ENCODE measurements at places on chromosomes 7 and 10. TPM values are rescaled to one million over a fixed set of nuclear protein-coding genes. Genes with fewer than 3 reads are reported as not detected.

Gene ASB10
- total RNA-seq: not detected

GRCh38 chr10:59284118-59284975 is 78.0 kb downstream of the FAM13C start:
- no peak overlapping the region for H3K27ac ChIP-seq
- no peaks in the 10 kb centered on the region for H3K4me1 ChIP-seq
- peaks cover 84% of the 10 kb centered on the region for H3K27me3 ChIP-seq
- no peak for DNase-seq
- no peaks in the 10 kb centered on the region for H3K36me3 ChIP-seq

DNA sequence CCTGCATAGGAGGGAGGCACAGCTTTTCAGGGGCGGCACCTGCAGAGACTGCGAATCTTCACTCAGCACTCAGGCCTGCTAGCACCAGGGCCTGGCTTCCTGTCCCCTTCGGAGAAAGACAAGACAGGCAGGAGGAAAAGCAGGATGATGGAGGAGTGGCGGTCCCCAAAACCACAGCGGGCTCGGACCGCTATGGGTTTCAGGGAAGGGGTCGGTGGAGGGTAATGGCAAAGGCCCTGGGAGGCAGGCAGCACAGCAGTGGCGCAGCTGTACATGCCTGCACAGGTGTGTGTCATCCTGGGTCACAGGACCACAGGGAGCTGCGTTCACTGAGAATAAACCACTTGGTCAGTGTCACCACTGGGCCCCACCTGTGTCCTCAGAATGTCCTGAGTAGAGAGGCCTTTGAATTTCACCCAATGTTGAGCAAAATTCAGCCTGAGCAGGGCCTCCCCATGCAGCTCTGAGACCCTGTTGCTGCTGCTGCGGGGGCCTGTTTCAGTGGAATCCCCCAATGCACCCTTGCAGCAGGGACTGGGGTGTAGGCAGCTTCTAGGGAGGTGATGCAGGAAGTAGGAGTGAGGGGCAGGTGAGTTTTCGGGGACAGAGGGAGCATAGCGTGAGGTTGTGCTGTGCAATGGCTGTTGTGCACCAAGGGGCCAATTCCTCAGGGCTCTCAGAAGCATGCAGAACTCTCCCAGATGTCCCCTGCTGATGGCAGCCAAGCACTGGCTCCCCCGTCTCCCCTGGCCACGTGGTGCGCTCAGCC is 90.6 kb upstream of the PPP2R2D start:
- H3K27me3 ChIP-seq: peaks cover 48% of the 10 kb centered on the region
- no peak overlapping the region for H3K4me3 ChIP-seq
- no peak for DNase-seq
- H3K27ac ChIP-seq: no peak overlapping the region
- H3K36me3 ChIP-seq: no peaks in the 10 kb centered on the region
- H3K4me1 ChIP-seq: no peaks in the 10 kb centered on the region

- DNase-seq: peak; percentile 49
- H3K36me3 ChIP-seq: no peaks in the 10 kb centered on the region
- no peak overlapping the region for H3K27ac ChIP-seq
These were observed 55.0 kb upstream of the VWDE start for GRCh38 chr7:12458520-12459131.

DNA sequence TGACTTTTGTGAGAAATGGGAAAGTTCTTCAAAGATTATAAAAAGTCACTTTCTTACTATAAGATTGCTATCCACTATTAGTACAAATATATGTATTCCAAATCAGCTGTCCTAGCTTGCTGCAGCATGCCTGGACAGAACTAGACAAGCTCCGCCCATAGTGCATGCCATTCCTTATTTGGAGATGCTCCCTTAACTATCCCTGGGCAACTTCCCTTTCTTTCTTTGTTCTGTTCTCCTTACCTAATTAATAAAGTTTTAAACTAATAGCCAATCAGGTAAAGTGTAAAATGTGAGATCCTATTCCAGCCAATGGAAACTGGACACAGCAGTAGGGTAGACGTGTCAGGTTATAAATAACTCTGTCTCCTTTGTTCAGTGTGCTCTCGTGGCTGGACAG is 281.9 kb downstream of the CAMK1D start:
- no peaks in the 10 kb centered on the region for H3K4me1 ChIP-seq
- no peak for DNase-seq
- no peaks in the 10 kb centered on the region for H3K36me3 ChIP-seq
- no peak overlapping the region for H3K4me3 ChIP-seq

- H3K27me3 ChIP-seq: no peaks in the 10 kb centered on the region
- H3K4me1 ChIP-seq: peaks cover 2% of the 10 kb centered on the region
- no peaks in the 10 kb centered on the region for H3K36me3 ChIP-seq
- H3K27ac ChIP-seq: no peak overlapping the region
- H3K4me3 ChIP-seq: no peak overlapping the region
These were observed 69.6 kb downstream of the CYP26A1 start for GRCh38 chr10:93143281-93143680.

Gene CYP51A1
- 99.5 TPM for total RNA-seq

GRCh38 chr10:97664282-97664850 is 22.7 kb downstream of the AVPI1 start:
- no peak for DNase-seq
- peaks cover 12% of the 10 kb centered on the region for H3K36me3 ChIP-seq
- H3K27ac ChIP-seq: no peak overlapping the region
- H3K27me3 ChIP-seq: no peaks in the 10 kb centered on the region

Gene HABP2
- total RNA-seq: 1.0 TPM

GRCh38 chr7:87624628-87625027 is 3.6 kb upstream of the RUNDC3B start:
- DNase-seq: no peak
- no peak overlapping the region for H3K27ac ChIP-seq
- H3K27me3 ChIP-seq: no peaks in the 10 kb centered on the region
- peaks cover 15% of the 10 kb centered on the region for H3K36me3 ChIP-seq
- H3K4me3 ChIP-seq: no peak overlapping the region
- no peaks in the 10 kb centered on the region for H3K4me1 ChIP-seq

DNA sequence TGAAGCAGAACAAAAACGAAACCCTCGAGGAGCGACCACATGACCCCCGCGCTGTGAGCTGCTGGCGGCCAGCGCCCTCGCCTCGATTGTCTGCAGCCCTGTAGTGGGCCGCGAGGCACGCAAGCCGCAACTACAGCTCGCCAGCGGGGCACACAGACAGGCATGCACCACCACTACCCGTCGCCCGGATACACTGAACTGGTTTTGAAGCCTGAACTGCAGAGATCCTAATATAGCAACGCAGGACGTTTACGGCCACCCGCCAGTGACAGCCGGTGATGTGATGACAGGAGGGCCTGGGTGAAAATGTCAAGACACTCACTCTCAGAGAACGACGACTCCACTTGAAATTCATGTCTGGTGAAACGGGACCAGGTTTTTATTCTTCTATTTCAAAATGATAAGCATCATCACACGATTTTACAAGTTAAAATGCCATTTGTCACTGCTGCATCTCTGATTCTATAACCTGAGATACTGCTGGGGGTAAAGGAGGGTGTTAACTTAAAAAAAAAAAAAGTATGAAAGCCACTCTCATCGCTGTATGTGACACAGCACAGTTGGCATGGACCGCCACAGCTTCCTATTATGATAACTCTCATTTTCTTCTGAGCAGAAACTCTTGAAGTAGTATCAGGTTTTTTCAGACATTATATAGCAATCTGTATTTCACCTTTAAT is 120.3 kb upstream of the DIP2C start:
- H3K27me3 ChIP-seq: no peaks in the 10 kb centered on the region
- H3K4me1 ChIP-seq: no peaks in the 10 kb centered on the region
- peaks cover 78% of the 10 kb centered on the region for H3K36me3 ChIP-seq
- no peak overlapping the region for H3K27ac ChIP-seq
- no peak overlapping the region for H3K4me3 ChIP-seq
- DNase-seq: no peak

- peak overlapping the region; percentile 60 for H3K27ac ChIP-seq
- H3K36me3 ChIP-seq: peaks cover 36% of the 10 kb centered on the region
- peak; percentile 78 for DNase-seq
- H3K27me3 ChIP-seq: no peaks in the 10 kb centered on the region
- peaks cover 21% of the 10 kb centered on the region for H3K4me1 ChIP-seq
These were observed 5.2 kb downstream of the MARVELD1 start for GRCh38 chr10:97718659-97719142.

GRCh38 chr10:97766996-97767924 is 4.5 kb downstream of the SFRP5 start:
- no peak overlapping the region for H3K4me3 ChIP-seq
- H3K36me3 ChIP-seq: peaks cover 16% of the 10 kb centered on the region
- H3K27me3 ChIP-seq: peaks cover 46% of the 10 kb centered on the region
- DNase-seq: no peak

DNA sequence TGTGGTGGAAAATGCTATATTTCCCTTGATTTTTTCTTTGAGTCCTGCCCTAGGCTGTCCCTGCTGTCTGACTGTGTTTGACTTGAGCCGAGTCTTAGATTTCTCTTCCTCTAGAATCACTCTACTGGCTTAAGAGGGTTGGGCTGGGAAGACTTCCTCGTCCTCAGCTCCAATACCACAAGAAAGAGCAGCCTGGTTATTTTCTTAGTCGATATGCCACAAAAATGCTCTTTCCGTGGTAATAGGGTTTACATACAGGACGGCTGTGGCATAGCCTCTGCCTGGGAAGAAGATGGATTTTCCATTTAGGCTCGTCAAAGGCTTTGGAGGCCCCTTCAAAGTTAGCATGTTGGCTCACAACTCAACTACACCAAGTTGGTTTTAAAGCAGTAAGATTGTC is 212.0 kb upstream of the IGFBP3 start:
- H3K4me3 ChIP-seq: no peak overlapping the region
- no peaks in the 10 kb centered on the region for H3K27me3 ChIP-seq
- peaks cover 15% of the 10 kb centered on the region for H3K4me1 ChIP-seq
- no peaks in the 10 kb centered on the region for H3K36me3 ChIP-seq
- no peak for DNase-seq

Gene CREB3L2
- total RNA-seq: 39.9 TPM

GRCh38 chr7:69739190-69739589 is 140.9 kb downstream of the AUTS2 start:
- H3K4me1 ChIP-seq: no peaks in the 10 kb centered on the region
- no peak for DNase-seq
- H3K27ac ChIP-seq: no peak overlapping the region
- no peaks in the 10 kb centered on the region for H3K27me3 ChIP-seq

GRCh38 chr10:110044681-110045080 is 36.9 kb downstream of the ADD3 start:
- H3K27me3 ChIP-seq: no peaks in the 10 kb centered on the region
- no peak overlapping the region for H3K4me3 ChIP-seq
- DNase-seq: no peak
- H3K36me3 ChIP-seq: no peaks in the 10 kb centered on the region
- no peak overlapping the region for H3K27ac ChIP-seq
- H3K4me1 ChIP-seq: peaks cover 25% of the 10 kb centered on the region

Gene SEMA3A
- 24.3 TPM for total RNA-seq

DNA sequence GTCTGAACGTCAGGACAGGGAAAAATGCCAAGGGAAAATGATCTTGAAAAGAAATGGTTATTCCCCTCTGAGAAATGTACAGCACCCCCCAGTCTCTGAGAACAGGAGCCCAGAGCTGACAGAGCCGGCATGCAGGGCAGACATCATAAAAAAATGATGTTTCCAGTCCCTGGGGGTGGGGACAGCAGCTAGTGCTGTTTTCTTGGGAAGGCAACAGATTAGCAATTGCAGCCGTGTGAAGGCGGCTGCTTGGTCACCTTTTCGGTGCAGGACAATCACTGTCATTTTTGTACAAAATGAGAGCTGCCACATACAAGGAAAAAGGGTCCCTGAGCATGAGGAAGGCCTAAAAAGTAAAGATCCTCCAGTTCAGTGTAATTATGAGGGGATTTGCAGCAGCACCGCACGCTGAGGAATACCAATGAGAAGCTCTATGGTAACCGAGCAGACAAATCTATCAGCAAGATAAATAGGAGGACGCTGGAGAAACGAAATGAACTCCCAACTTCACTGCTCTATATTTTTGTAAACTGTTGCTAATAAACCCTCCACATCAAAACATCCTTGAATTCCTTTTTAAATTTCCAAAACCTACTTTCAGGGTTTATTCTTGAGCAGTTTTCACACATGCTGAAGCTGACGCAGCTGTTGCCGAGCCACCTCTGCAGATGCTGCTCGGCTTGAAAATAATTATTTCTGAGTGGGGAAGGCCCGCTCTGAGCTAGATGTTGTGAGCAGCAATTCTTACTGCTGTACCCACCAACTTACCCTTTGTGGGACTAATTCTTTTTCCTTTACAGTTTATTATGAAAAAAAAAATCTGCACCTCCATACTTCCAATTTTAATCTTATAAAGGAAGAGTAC is 98.2 kb upstream of the NEBL start:
- H3K36me3 ChIP-seq: no peaks in the 10 kb centered on the region
- H3K27me3 ChIP-seq: no peaks in the 10 kb centered on the region
- no peaks in the 10 kb centered on the region for H3K4me1 ChIP-seq
- no peak overlapping the region for H3K27ac ChIP-seq
- no peak overlapping the region for H3K4me3 ChIP-seq
- no peak for DNase-seq

Gene GIMAP4
- not detected for total RNA-seq

Gene ABCB4
- not detected for total RNA-seq

DNA sequence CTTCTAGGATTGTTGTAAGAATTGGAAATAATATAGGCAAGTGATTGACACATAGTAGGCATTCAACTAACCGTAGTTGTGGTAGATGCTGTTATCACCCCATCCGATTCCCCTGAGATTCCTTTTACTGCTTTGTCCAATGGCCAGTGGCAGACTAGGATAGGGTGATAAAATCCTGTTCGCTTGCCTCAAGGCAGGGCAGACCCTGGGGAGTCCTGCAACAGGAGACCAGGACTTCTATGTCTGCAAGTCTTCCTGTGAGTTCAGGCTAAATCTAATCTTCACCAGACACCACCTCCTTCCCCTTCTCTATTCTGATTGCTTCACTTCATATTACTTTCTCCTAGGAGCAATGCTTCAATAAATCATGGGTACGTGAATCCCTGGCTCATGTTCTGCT is 42.8 kb upstream of the CREB5 start:
- DNase-seq: no peak
- no peaks in the 10 kb centered on the region for H3K36me3 ChIP-seq
- no peak overlapping the region for H3K27ac ChIP-seq

Gene PVRIG
- not detected for total RNA-seq

- DNase-seq: peak; percentile 26
- peaks cover 23% of the 10 kb centered on the region for H3K36me3 ChIP-seq
- peak overlapping the region; percentile 93 for H3K27ac ChIP-seq
- no peaks in the 10 kb centered on the region for H3K27me3 ChIP-seq
- H3K4me1 ChIP-seq: peaks cover 35% of the 10 kb centered on the region
These were observed 1.2 kb downstream of the TPK1 start for GRCh38 chr7:144834641-144835144.

All from Calu3 (cell line).